ENCODE measurements at places on chromosomes 3 and 15.
A peak's percentile ranks its signal among the peaks of the same experiment; 100 is the strongest.

GRCh38 chr3:150544041-150544440 is 2.3 kb downstream of the SERP1 start:
- no peak for DNase-seq

DNA sequence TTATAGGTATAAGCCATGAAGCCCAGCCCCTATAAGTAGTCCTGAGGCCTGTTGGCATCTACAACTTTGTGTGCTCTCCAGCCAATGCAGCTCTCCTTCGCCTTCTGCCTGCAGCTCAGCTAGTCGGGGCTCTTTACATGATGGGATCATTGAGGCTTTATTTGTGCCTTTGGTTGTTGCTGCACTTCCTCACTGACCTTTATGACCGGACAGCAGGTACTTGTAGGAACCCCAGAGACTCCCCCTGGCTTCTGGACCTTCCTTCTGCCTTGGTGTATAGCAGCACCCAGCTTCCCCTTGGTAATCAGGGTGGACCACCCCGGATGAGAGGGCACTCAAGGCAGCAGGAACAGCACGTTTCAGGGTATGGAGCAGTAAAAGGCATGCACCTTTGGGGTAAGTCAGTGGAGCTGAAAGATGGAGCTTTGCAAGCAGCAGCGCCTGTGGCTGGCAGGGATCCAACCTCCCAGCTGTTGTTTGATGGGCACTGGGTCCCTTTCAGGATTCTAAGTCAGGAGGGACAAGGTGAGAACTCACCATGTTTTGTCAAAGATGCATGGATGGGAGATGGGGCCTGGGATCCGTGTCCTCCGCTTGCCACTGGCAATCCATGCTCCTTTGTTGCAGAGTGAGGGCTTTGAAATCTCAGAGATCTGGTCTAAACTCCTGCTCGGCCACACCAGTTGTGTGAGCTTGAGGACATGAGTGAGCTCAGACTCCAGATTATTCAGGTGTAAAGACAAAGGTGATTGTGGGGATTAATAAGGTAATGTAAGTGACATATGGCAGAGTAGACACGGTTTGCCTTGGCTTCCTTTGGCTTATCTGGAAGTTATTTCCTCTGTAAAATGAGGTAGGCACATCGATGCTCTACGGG is 65.1 kb upstream of the KLF13 start:
- no peak for DNase-seq

- DNase-seq, result no peak
Observed at GRCh38 chr3:64443546-64444381, 218.5 kb upstream of the PRICKLE2 start.

DNA sequence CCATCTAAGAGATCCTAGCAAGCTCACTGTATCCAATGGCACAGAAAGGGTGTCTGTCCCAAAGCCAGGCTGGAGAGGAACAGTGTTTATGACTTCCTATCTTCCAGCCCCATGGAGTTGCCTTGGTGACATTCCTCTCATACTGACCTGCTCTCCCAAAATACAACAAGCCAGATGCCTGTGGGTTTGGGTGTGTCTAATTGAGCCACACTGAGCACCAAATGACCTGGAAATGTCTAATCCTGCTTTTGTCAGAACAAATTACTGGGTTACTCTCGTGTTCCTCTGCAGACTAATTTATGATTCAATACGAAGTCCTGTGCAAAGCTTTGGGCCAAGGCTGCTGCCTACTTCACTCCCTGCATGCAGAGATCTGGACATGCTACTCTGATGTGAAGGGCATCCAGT is 98.1 kb upstream of the STRIT1 start:
- DNase-seq, result no peak

GRCh38 chr3:57910990-57911389 is 97.2 kb upstream of the FLNB start:
- DNase-seq, result no peak

GRCh38 chr15:99928429-99928981 is 195.3 kb upstream of the LYSMD4 start:
- DNase-seq, result peak; percentile 58

GRCh38 chr3:194081826-194082225 is 54.1 kb upstream of the HES1 start:
- no peak for DNase-seq

- no peak for DNase-seq
Observed at GRCh38 chr15:35319354-35319753, 226.6 kb downstream of the DPH6 start.

DNA sequence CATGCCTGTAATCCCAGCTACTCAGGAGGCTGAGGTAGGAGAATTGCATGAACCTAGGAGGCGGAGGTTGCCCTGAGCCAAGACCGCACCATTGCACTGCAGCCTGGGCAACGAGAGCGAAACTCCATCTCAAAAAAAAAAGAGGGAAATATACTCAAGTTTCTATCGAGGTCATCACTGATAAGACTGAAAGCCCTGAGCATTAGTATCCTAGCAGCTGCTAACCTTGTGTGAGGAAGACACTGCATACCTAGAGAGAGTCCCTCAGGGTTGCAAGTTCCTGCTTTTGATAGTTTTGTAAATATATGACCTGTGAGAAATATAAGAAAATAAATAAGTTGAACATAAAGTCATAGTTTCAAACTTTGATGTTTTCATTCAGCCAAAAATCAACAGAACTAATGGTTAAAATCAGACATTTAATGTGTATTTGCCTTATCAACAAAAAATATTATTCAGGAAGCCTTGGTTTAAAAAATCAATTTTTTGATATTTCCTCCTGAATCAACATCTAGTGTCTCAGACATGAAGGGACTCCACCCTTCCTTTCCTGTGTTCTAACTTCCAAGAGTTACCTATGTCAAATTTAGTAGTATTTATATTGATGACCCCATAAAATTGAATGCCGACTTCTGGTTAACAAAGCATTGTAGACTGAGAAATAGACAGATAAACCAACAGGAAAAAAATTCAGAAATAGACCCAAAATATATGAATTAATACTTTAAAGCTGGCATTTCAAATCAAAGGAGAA is 19.8 kb upstream of the USP3 start:
- no peak for DNase-seq

GRCh38 chr15:60358935-60359682 is 38.7 kb downstream of the ANXA2 start:
- no peak for DNase-seq

- DNase-seq, result no peak
Observed at GRCh38 chr3:110126065-110126464, 788.7 kb upstream of the DPPA4 start.

DNA sequence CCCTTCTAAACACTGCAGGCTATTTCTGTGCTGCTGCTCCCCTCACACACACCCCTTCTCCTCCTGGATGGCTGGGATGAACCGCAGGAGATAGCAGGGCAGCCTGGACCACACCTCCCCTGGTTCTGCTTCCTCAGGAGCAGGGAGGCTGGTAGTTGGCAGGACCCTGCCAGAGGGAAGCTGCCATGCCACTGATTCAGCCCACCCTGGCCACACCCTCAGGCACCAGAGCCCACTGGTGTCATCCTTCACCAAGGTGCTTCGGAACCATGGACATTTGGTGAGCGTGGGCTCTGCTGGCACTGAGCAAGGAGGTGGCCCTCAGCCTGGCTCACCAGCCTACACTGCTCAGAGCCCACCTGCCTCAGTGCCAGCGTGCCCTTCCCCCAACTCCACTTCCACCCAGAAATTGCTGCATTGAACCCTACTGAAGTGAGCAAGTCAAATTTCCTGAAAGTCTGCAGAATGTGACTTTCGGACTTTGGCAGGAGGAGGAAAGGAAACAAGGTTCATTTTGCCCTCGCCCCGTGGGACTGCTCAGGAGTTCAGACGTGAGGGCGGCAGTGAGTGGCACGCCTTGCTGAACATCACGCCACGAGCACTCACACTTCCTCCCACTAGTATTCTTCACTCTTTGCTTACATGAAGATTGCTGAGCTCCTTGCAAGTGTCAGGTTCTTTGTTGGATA is 26.3 kb downstream of the BMF start:
- DNase-seq, result no peak

- no peak for DNase-seq
Observed at GRCh38 chr3:64255741-64256340, 30.6 kb upstream of the PRICKLE2 start.

- no peak for DNase-seq
Observed at GRCh38 chr15:100930306-100930848, 11.2 kb downstream of the LRRK1 start.

DNA sequence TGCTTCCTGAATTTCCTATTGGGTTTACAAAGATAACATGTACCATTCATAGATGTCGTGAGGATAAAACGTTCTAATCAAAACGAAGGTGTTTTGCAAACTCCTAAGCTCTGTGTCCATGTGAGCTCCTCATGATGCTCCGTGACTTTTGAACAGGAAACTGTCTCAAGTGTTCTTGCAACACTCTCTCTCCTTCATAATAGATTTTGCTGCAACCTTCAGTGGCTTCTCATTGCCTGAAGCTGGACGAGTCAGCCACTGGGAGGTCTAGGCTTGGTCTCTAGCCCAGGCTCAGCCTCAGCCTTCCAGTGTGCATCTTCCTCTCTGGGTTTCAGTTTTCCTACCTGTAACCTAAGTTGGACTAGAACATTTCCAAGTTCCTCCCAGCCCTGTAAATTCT is 18.7 kb upstream of the BCL2A1 start:
- no peak for DNase-seq

GRCh38 chr15:61205346-61205921 is 23.7 kb downstream of the RORA start:
- DNase-seq, result no peak

- no peak for DNase-seq
Observed at GRCh38 chr15:57589281-57589680, 2.4 kb upstream of the MYZAP start.

DNA sequence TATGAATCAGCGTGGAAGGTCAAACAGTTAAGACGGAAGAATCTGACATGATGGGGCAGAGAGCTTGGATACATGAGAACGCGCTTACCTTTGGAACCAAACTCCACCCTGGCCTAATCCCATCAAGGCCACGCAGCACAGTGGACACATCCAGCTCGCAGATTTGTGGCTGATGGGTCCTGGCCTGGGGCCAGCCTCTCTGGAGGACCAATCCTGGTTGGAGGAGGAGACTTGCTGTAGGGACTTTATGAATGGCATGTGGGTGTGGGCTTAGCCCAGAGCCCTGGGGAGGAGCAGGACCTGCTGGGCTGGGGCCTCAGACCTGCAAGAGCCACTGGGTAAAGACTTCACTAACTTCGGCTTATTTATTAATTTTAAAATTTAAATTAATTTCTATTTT is 73.4 kb upstream of the ANKRD34C start:
- DNase-seq, result no peak

GRCh38 chr15:51878446-51879386 is 49.3 kb downstream of the TMOD3 start:
- no peak for DNase-seq

DNA sequence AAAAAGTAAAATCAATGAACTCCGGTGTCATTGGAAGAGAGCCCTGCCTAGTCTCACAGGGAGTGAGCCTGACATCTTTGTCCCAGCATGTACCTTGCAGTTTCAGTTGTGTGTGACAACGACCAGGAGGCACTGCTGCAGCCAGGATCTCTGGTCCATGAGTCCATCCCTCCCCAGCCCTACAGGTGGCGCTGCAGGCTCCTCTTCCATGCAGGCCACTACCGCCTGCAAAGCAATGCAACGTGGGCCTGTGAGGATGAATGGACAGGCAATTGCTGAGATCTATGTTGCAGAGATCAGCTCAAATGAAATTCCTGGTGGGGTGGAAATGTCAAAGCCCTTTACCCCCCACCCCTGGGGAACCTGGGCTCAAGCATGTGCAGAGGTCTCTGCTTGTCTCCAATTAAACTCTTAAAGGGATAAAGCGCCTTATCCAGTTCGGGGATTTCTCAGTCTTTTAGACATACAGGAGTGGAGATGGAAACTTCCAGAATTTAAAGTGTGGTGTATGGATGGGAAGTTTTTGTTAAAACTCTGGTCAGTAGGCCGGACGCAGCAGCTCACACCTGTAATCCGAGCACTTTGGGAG is 35.8 kb downstream of the TKT start:
- DNase-seq, result peak; percentile 70

GRCh38 chr15:75672646-75673425 is 25.1 kb downstream of the SNX33 start:
- no peak for DNase-seq

DNA sequence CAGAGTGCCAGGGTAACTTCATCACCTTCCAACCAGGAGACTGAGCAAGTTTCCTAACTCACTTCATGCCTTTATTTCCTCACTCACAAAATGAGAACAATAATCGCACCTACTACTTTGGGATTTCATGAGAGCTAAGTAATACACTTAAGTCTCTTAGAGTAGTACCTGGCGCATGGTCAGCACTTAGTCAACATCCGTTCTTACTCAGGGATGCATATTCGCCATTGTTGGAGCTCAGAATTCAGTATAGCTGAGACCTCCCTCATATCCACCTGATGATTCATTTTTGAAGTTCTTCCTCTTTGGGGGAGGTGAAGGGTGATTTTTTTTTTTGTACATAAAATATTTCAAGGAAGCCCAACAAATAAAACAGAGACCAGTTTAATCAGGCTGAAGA is 188.2 kb downstream of the AGBL1 start:
- no peak for DNase-seq

DNA sequence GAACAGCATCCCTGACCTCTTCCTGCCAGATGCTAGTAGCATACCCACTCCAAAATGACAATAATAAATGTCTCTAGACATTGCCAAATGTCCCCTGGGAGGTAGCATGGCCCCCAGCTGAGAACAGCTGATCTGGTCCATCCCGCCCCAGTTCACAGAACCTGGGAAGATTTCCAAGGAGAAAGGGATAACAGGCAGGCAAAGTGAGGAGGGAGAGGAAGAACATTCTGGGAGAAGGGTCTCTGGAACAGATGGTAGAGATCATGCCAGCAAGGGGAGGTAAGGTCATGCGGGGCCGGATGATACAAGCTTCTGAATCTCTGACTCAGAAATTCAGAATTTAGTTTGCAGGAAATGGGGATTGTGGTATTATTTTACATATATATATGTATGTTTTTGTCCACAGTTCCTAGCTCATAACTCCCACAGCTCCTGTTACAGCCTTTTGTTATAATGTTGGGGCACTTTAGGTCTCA is 192.7 kb downstream of the SUCLG2 start:
- DNase-seq, result no peak

GRCh38 chr3:100140976-100141375 is 26.7 kb upstream of the FILIP1L start:
- no peak for DNase-seq

- DNase-seq, result no peak
Observed at GRCh38 chr3:175003590-175003989, 144.5 kb downstream of the NAALADL2 start.

DNA sequence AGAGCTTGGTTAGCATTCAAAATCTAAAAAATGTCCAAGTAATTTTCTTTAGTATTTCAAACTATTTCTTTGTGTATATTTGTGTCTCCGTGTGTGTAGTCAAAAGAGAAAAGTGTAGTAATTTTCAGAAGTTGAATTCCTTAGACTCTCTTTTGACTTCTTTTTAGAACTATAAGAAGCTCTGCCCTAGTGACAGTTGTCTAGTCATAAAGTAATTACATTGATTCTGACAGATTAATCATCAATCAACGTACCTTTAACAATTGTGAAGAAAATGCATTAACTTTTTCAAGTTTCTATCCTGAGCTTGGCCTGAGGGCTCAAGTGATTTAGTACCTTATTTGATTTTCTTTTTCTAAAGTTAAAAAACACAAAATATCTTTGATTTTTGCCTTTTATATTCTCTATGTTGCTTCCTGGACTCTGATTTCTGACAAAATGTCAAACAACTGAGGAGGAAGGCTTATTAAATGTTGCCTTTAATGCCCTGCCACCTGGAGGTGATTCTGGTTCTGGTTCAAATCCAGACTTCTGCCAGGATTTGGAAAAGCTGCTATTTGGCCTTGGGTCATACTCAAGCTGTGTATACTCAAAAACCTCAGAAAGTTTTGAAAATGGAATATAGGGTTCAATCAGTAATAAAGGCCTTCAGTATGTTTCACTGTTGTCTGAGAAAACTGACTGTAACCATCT is 653.6 kb downstream of the NSUN3 start:
- DNase-seq, result no peak

- DNase-seq, result no peak
Observed at GRCh38 chr15:69743091-69743490, 290.5 kb downstream of the RPLP1 start.
